Esophagus mucosa (tissue), 1 donor: ENCODE measurements at places on chromosomes 2 and 18. TPM values are rescaled to one million over a fixed set of nuclear protein-coding genes. Genes with fewer than 3 reads are reported as not detected.

COBLL1 gene
- total RNA-seq = 92.0 TPM

DNA sequence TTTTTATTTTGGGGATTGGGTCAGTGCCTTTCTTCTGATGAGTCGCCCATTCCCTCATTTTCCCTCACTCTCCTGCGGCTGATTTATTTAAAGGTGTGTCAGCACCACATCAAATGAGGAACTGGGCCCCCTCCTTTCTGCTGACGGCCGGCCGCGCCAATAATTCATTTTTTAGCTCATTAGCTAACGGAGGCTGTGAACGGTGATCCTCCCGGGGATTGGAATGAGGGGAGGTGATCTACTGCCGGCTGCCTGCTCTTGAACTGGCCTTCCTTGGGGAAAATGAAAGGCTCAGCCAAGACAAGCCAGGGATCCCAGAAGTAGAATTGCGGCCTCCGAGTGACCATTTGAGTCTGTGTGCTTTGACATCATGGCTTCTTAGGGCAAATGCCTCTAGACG lies 54.2 kb downstream of the GBX2 start:
- ATAC-seq = no peak

CCDC141 gene
- total RNA-seq = 0.28 TPM

BMP10 gene
- total RNA-seq = not detected

GAREM2 gene
- total RNA-seq = 0.68 TPM

DNA sequence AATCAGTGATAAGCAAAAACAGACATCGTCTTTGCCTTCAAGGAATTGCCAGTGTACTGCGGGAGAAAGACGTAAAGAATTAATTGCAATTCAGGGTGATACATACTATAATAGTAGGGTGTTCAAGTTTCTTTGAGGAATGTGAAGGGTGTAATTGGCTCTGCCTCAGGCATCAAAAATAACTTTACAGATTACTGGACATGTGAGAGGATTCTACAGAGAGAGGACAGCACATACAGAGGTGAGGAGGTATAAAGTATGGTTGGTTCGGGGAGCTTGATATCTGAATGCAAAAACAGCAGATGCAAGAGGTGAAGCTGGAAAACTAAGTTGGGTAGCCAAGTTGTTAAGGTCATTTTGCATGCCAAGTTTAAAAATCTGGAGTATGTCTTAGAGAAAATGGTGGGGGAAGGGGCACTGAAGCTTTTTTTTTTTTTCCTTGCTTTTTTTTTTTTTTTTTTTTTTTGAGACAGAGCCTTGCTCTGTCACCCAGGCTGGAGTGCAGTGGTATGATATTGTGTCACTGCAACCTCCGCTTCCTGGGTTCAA lies 227.5 kb upstream of the FOSL2 start:
- ATAC-seq = no peak

DNA sequence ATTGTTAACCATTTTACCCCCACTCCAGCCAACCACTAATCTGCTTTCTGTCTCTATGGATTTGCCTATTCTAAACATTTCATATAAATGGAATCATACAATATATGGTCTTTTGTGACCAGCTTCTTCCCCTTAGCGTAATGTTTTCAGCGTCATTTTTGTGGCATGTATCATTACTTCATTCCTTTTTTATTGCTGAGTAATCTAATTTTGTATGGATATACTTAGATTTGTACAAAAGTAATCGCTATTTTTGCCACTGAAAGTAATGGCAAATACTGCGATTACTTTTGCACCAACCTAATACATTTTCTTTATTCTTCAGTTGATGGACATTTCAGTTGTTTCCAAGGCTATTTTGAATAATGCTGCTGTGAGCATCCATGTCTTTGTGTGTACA lies 227.6 kb downstream of the WDR7 start:
- no peak for ATAC-seq

- ATAC-seq = no peak
These were observed 143.6 kb downstream of the RNF144A start for GRCh38 chr2:7060631-7061449.

DPP4 gene
- total RNA-seq = 0.56 TPM

FAM124B gene
- total RNA-seq = 0.36 TPM

SRD5A2 gene
- not detected for total RNA-seq

- ATAC-seq = no peak
These were observed 375.5 kb downstream of the ZNF521 start for GRCh38 chr18:24976502-24976901.

TSPYL6 gene
- not detected for total RNA-seq
